ENCODE measurements at places on chromosomes 4 and X.

DNA sequence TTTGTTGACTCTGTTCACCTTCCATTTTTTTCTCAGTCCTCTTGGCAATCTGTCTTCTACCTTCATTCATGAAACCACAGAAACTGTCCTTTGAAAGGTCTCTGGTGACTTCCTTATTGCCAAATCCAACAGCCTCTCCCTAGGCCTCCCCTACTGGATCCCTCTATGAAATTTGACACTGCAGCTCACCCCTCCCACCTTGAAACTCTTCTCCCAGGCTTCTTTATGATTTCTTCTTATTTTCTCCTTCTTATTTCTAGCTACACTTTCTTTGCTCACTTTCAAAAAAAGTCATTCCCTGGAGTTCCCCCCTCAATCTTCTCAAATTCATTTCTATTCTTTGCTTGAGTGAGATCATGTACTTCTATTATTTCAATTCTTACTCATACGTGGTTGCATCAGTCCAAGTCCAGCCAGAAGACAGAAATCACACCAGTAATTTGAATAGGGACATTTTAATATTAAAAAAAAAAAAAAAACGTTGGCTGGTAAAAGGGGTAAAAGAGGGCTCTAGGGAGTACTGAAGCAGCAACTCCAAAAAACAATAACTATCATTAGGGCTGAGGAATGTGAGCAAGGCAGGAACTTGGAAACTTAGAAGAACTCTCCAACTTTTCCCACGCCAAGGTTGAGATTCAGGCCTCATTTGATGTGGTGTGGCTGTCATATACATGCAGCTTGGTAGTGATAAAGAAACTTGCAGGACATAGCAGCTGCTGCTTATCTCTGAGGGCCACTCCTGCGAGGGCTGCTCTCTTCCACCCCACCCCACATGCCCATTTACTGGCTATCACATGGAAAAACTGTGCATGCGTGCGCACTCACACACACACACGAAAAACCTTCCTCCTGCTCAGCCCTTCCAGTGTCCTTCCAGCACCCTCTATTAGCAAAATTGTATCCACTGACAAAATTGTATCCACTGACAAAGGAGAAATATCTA, 169.8 kb upstream of the GALNT7 start:
- DNase-seq = no peak

DNA sequence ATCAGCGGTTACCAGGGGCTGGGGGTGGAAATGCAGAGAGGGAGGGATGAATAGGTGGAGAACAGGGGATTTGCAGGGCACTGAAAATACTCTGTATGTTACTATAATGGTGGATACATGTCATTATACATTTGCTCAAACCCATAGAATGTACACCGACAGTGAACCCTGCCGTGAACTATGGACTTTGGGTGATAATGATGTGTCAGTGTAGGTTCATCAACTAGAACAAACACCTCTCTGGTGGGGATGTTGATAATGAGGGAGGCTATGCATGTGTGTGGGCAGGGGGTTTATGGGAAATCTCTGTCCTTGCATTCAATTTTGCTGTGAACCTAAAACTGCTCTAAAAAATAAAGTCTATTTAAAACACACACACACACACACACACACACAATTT, 11.5 kb downstream of the HPSE start:
- DNase-seq = no peak

DNA sequence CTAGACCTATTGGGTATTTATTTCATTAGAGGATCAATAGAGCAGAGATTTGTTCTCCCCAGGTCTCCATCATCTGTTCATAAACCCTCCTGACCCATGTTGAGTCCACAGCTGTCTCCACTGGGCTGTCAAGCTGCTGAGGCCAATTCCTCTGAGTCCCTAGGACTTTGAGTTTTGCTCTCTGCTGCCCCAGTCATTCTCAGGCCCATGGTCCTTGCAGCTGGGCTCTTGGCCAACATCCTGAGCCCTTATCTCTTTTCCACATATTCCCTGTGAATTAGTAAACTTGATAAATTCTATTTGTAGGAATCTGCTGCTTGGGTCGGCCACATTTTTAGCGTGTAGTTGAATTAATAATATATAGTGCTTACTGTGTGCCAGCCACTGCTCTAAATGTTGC, 41.9 kb downstream of the FHL1 start:
- no peak for DNase-seq

DNA sequence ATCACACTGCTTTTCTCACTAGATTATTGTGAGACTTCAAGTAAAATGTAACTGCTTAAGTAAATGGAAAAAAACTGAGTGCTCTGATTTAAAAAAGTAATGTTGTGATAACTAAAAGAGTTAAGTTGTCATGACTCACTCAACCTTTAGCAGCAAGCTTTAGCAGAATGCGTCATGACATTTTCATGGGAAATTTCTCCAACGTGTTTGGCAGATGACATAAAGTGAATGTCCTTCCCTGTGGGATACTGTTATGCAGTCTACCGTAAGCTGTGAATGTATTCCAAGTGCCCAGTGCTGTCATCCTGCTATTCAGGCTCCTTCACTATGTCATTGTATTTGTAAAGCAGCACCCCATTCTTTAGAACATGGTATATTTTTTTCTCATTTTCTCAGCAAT, 136.2 kb downstream of the CPXCR1 start:
- no peak for DNase-seq

GRCh38 chrX:1169189-1169588, 43.3 kb downstream of the CRLF2 start:
- DNase-seq = no peak

DNA sequence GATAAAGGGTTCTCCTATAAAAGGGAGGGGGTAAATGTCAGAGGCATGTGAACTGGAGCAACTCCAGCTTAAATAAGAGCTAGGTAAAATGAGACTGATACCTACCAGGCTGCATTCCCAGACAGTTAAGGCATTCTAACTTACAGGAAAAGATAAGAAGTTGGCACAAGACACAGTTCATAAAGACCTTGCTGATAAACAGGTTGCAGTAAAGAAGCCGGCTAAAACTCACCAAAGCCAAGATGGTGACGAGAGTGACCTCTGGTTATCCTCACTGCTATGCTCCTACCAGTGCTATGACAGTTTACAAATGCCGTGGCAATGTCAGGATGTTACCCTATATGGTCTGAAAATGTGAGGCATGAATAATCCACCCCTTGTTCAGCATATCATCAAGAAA, 13.1 kb upstream of the SULT1B1 start:
- no peak for DNase-seq

- DNase-seq = no peak
Measured at GRCh38 chrX:106177982-106178321, 9.8 kb downstream of the PWWP3B start.

- no peak for DNase-seq
Measured at GRCh38 chr4:2794486-2795299, 1.8 kb downstream of the SH3BP2 start.

GRCh38 chrX:22338740-22339139, 66.0 kb downstream of the CBLL2 start:
- DNase-seq = no peak

GRCh38 chr4:140267576-140267975, 105.9 kb upstream of the SCOC start:
- DNase-seq = no peak

- no peak for DNase-seq
Measured at GRCh38 chr4:103075435-103075893, 1.1 kb downstream of the SLC9B2 start.

DNA sequence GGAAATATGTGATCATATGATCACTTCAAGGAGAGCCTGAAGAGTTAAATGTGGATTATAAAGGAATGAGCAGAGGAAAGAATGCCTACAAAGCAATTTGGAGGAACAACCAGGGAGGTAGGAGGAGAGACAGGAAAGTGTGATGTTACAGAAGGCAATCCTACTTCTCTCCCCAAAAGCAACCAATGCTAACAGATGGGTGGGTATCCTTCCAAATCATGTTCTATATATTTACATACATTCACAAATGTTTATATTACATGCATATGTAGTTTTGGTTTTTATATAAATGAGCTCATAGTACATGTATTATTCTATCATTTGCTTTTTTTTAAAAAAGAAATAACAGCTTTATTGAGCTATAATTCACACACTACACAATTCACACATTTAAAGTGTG, 56.0 kb downstream of the ZCCHC12 start:
- DNase-seq = no peak

- no peak for DNase-seq
Measured at GRCh38 chrX:68833855-68834331, 5.1 kb downstream of the EFNB1 start.

- DNase-seq = no peak
Measured at GRCh38 chr4:6908432-6909112, 1.1 kb upstream of the TBC1D14 start.

DNA sequence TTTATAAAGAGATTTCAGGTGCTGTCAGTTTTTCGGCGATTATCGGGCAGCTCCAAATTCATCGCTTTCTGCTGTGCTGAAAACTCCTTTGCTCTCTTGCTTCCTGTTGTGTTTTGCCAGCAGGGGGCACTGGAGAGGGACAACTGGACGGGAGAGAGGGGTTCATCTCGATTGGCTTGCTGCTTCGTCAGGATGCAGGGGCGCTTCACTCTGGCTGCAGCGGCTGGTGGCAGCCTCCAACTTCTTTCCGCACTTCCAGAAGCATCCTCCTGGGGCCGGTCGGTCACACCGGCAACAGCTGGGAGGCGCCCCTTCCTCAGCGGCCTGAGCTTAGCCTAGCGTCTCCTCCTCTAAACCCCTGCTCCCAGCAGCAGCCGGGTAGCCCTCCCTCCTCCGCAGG, 29.5 kb downstream of the MSL3 start:
- DNase-seq = peak; percentile 53

DNA sequence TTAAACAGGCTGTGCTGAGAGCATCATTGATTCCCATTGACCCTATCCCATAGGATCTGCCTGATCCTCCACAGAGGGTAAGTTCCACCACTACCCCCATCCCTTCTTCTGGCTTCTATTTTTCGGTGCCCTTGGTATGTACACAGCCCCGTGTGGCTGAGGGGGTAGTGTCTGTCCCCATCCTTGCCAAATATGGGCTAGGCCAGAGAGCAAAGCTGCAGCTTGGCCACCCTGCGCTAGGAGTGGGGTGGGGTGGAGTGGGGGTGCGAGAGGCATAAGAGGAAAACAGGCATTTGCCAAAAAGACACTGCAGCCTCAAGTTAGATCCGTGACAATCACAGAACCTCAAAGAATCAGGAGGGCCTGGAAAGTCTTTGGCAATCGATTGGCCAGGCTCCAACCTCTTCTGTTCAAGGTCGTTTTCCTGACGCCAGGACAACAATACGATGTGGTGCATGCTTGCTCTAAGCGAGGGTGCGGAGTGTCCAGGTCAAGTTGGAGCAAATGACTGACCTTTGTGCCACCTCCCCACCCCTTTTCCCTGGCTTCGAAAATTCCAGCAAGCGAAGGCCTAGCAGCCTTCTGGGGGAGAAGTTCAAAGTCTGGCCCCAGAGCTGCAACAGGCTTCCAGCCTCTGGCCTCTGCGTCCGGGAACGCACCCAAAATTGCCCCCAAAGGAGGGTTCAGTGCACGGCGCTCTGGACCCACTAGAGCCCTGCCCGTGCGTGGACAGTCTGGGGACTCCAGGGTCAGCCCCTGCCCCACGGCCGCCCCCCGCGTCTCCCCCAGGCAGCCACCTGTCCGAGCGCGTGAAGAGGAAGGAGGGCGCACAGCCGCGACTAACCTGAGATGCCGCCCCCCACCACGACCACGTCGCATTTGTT, 598 bp downstream of the MAOB start:
- DNase-seq = no peak

DNA sequence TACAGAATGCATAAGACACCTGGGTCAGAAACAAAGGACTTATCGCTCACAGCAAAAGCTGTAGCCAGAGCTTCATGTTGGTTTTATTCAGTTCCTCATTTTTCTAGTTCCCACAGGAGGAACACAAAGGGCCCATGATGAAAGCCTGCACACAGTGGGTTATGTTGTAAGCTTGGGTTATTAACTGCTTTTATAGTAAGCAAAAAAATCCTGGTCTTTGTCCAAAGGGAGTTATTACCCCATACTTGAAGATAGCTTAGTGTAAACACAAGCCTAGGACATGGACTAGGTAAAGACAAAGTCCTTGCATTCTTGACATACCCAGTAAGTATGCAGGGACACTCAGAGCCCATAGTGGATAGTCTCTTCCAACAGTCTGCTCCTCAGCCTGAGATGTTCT, 11.7 kb downstream of the BBS12 start:
- DNase-seq = no peak

DNA sequence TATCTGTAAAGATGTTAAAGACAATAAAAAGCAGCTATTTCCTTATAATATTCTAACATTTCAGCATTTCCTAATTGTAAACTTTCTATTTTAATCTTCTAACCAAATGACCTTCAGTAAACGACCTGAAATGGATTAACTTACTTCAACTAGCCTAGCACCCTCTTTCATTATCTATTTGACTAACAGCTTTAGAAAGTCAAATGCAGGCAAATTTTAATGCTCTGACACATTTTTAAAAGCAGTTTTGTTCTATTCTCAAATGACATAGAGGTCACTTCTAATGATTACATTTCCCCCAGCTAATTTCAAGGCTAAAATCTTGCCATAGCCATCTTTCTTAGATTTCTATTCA, 41.9 kb downstream of the SLC7A11 start:
- no peak for DNase-seq

GRCh38 chr4:84531689-84532088, 32.6 kb upstream of the NKX6-1 start:
- DNase-seq = no peak

- DNase-seq = no peak
Measured at GRCh38 chr4:187274153-187274552, 550.5 kb upstream of the FAT1 start.

- no peak for DNase-seq
Measured at GRCh38 chr4:173039617-173040577, 128.7 kb upstream of the GALNT7 start.

DNA sequence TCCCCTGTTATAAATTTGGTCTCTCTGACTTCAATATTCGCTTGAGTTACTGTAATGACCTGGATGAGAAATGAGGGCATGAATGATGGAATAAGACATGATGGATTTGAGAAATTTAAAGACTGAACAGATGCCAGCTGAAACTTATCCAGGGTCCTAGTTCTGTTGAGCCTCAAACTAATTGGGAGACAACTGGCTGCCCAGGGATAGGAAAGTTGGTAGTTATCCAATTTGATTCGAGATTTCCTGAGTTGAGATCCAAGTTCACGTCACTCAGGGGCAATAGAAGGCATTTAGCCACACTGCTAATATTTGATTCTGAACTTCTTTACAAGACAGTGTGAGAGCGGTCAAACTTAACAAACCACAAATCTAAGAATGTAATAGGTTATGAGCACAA, 159.0 kb upstream of the CXCL13 start:
- no peak for DNase-seq

- no peak for DNase-seq
Measured at GRCh38 chrX:33726281-33727160, 405.6 kb downstream of the FAM47A start.

Data from stimulated activated naive CD4-positive, alpha-beta T cell treated with Interleukin-2 at 50 U/mL for 16 hours (primary cell).